Esophagus (tissue), 2 donors: ENCODE measurements at places on chromosomes 4 and X. TPM values are rescaled to one million over a fixed set of nuclear protein-coding genes. Genes with fewer than 3 reads are reported as not detected.

The HPSE gene
- polyA plus RNA-seq: 15.9 TPM

The EGF gene
- polyA plus RNA-seq: 0.10 TPM

The CORIN gene
- polyA plus RNA-seq: 0.28 TPM

The CT47A1 gene
- not detected for polyA plus RNA-seq

The VCX2 gene
- not detected for polyA plus RNA-seq

The GYPE gene
- polyA plus RNA-seq: not detected

The CLCN4 gene
- 0.16 TPM for polyA plus RNA-seq

The TMPRSS11B gene
- polyA plus RNA-seq: 1,112 TPM

The STATH gene
- not detected for polyA plus RNA-seq

The MID1 gene
- polyA plus RNA-seq: 4.7 TPM

The PTCHD1 gene
- polyA plus RNA-seq: 0.16 TPM

The PKD2 gene
- 6.3 TPM for polyA plus RNA-seq

The NKX6-1 gene
- polyA plus RNA-seq: 8.2 TPM

The FAM53A gene
- 1.2 TPM for polyA plus RNA-seq

The CYLC1 gene
- not detected for polyA plus RNA-seq

The TRIML2 gene
- polyA plus RNA-seq: not detected

The RASGEF1B gene
- polyA plus RNA-seq: 22.1 TPM

The FHDC1 gene
- polyA plus RNA-seq: 6.7 TPM

The ZXDB gene
- polyA plus RNA-seq: 1.2 TPM

The AVPR2 gene
- polyA plus RNA-seq: 0.68 TPM

The GAGE2A gene
- polyA plus RNA-seq: not detected

The MAPK10 gene
- 1.4 TPM for polyA plus RNA-seq

The AMTN gene
- polyA plus RNA-seq: 0.47 TPM

The ATOH1 gene
- 0.04 TPM for polyA plus RNA-seq

The AKAP14 gene
- polyA plus RNA-seq: not detected

The NPY5R gene
- polyA plus RNA-seq: 0.04 TPM
